H9 (cell line): ENCODE measurements at places on chromosomes 6 and 20.
A peak's percentile ranks its signal among the peaks of the same experiment; 100 is the strongest.

GRCh38 chr6:29295623-29296022 lies 5.9 kb upstream of the OR14J1 start:
- DNase-seq, result no peak

GRCh38 chr20:63686492-63687321 lies 9.7 kb upstream of the TNFRSF6B start:
- DNase-seq, result no peak

- no peak for DNase-seq
Observed at GRCh38 chr6:69887026-69887425, 20.7 kb downstream of the COL19A1 start.

- no peak for DNase-seq
Observed at GRCh38 chr6:27742833-27743573, 169.2 kb downstream of the OR2B2 start.

DNA sequence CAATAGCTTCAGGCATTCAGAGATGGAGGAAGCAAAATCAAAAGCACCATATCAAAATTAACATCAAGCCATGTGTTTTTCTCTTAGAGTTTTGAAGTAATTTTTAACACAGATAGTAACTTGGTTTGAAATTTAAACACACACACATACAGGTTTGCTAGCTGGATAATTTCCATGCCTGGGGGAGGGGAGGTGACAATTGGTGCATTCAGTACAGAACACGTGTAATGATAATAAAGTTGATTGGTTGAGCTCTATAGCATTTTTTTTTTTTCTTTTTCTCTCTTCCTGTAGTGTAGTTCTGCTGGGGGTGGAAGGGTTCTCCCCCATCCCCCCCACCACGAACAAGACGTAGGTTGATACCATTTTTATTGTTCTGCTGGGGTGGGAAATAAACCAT lies 564.8 kb downstream of the LMBRD1 start:
- DNase-seq, result no peak

- DNase-seq, result no peak
Observed at GRCh38 chr6:68128211-68128610, 506.9 kb upstream of the ADGRB3 start.

DNA sequence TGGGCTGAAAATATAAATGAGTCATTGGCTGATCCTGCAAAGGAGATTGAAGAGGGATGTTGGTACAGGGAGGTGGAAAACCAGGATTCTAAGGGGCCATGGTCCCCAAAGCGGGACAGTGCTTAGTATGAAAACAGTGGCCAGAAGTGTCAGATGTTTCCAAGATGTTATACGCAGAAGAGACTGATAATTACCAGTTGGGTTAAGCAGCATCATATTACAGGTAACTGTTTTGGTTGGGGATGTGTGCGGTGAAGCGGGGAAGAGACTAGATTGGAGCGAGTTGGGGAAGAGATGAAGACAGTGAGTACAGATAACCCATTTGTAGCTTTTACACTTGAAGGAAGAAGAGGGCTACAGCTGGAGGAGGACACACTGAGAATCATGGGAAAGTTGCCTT lies 80.8 kb downstream of the PLEKHG1 start:
- no peak for DNase-seq

GRCh38 chr6:30013291-30013922 lies 47.7 kb upstream of the POLR1H start:
- DNase-seq, result peak; percentile 75

GRCh38 chr20:23415555-23415954 lies 5.7 kb downstream of the NAPB start:
- no peak for DNase-seq

- DNase-seq, result no peak
Observed at GRCh38 chr20:19737025-19737424, 21.0 kb upstream of the RIN2 start.

DNA sequence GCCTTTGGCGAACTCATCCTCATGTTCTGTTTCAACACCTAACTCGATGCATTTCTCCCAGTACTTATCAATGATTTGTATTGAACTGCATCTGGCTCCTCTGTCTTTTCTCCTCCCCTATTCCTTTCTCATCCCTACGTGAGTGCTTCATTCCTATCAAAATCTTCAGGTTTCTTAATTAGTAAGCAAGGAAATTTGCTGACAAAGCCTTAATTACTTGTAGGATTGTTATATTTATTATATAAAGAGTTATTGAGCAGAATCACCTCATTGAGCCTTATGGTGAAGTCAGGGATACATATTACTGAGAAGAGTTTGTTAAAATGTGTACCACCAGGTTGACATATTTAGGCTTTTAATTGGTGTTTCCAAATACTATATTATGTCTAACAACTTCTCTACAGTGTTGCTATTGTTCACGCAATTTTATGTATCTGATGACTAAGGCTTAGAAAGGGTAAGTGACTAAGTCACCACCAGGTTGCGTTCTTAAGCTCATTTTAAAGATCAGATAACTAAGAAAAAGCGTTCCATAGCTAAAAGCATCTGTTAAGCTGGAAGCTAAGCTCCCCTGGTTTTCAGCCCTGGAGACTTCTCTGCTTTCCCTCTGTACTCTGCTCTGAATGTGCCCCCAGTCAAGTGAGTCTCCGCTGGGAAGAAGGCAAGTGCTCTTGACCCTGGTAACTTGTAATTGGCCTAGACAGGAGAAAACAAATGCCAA lies 18.9 kb downstream of the SCGN start:
- no peak for DNase-seq

GRCh38 chr20:44688053-44688625 lies 27.0 kb upstream of the CCN5 start:
- DNase-seq, result no peak
